ENCODE measurements at places on chromosomes 3 and 15.

GRCh38 chr3:133292296-133292695 lies 107.6 kb upstream of the BFSP2 start:
- no peak for DNase-seq

DNA sequence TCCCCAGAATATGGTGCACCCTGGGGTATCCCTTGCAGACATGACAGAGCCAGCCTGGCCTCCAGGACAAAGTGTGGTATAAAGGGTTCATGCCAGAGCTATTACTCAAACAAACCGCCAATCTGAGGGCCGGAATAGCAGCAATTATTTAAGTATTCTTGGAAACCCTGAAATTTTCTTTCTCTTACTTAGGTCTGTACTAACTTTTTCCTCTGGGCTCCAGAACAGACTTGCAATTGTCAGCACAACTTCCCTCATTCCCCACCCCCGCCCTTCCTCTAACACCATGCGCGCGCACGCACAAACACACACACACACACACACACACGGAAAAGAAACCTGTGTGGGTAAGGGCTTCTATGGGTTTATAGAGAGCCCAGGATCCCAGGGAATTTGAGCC lies 56.3 kb downstream of the ISG20 start:
- no peak for DNase-seq

- DNase-seq: no peak
These were observed 107.1 kb upstream of the TSC22D2 start for GRCh38 chr3:150300852-150301517.

GRCh38 chr3:32239307-32240158 lies 1.1 kb downstream of the CMTM8 start:
- DNase-seq: no peak

DNA sequence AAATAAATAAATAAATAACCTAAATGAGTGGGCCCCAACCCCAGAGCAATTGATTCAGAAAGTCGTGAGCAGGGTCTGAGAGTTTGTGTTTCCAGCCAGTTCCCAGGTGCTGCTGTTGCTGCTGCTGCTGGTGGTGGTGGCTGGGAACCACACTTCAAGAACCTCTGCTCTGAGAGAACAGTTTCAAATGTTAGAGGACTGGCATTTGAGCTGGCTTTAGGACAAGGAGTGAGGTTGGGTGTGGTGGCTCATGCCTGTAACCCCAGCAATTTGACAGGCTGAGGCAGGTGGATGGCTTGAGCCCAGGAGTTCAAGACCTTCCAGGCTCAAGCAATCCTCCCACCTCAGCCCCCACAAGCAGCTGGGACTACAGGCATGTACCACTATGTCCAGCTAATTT lies 123.1 kb upstream of the UBE2E1 start:
- no peak for DNase-seq

GRCh38 chr3:6791161-6791560 lies 69.8 kb upstream of the GRM7 start:
- DNase-seq: no peak

DNA sequence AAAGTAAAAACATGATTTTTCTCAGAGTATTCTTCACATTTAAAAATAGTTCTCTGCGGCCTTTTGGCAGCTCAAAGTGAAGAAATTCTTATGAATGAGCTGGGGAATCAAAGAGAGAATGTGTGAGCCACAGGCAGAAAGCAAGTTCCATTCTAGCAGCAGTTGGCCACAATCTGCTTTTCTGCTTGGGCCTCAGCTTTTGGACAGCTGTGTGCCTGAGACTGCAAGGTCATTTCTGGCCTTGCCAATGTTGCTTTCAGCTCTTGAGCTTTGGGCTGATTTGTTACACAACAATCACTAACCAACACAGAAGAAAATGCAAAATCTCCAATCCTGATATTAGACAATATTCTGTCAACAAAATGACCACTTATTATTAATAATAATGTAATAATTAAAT lies 14.4 kb upstream of the TM4SF4 start:
- DNase-seq: no peak

DNA sequence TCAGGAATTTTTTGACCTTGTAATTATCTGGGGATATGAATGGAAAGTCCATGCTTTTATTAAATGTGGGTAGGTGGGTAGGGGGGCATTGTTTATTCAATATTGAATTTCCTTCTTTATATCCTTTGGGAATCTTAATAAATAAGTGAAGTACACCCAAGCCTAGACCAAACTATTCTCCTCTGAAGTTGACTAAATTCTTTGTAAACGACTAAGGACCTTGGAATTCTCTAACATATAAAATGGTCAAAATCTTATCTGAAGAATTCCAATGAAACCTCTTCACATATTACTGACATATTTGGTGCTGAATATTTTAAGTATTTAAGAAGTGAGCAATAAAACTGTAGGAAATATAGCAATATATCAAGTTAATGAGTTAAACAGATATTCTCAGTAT lies 1432.1 kb upstream of the GBE1 start:
- no peak for DNase-seq

GRCh38 chr3:66554178-66554577 lies 53.4 kb upstream of the LRIG1 start:
- DNase-seq: no peak

DNA sequence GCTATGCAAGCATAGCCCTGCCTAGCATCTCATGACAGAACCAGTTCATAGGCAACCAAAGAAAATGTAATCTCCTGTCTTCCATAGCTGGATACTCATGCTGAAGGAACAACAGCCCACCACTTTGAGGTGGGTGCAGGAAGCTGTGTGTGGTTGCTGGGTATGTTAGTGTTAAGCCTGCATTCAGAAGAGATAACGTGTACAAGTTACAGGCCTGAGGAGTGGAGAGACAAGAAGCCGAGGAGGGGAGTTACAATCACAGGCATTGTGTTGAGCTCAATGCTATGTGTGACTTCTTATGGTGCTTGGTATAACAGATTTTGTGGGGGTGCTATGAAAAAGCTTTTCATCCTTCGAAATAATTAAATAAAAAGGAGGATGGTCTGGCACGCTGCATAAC lies 42.8 kb upstream of the SECISBP2L start:
- no peak for DNase-seq
